Stimulated activated CD8-positive, alpha-beta memory T cell treated with anti-CD3 and anti-CD28 coated beads, Interleukin-4, amount 100 ng/mL, for 1 hour (primary cell): ENCODE measurements at places on chromosomes 7 and 10.

DNA sequence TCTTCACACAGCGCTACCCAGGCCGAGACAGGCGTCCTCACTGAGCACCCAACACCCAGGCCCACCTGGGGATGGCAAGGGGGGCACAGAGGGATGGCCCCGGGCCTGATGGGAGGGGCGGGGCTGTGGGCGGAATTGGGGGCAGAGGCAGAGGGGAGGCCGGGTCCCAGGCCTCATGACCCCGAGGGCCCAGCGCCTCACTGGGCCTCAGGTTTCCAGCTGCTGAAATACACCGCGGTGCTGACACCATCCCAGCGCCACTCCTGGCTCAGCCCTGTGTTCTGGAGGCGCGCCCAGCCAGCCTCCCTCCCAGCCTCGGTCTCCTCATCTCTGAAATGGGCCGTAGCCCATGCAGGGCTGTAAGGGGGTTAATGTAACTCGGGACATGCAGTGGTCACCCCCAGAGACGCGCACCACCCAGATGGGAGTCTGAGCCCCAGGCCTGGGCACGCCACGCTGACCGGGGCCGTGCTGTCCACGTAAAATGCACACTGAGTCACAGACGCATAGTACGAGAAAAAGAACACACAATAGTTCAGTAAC is 82.3 kb downstream of the UNCX start:
- DNase-seq: no peak

GRCh38 chr10:4263601-4263921 is 478.6 kb upstream of the KLF6 start:
- DNase-seq: no peak

- DNase-seq: no peak
These were observed 85.4 kb downstream of the ZNF777 start for GRCh38 chr7:149375234-149376008.

- no peak for DNase-seq
These were observed 991 bp downstream of the ANKRD61 start for GRCh38 chr7:6032167-6032566.

DNA sequence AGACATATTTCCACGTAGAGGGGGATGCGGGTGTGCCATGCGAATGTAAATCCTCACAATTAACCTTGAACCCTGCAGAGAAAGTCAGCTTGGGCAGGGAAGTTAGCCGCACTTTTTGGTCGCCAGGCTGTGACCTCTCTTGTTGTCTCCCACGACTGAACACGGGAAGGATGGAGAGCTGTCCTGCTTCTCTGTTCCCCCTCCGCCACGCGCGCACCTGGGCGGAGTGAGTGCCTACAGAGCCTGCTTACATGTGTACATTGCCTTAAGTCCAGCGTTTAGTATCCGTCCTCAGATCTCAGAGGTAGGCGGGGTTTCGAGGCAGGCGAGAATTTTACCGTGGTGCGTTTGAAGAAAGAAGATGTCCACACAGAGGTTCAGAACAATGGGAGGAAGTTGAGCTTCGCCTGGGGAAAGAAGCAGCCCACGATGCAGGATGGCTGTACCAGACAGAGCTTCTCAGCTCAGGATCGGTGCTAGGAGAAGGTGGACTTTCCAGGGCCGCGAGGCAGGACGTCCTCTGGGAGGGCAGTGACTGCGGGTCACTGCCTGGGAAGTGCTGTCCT is 482 bp upstream of the ERCC6 start:
- no peak for DNase-seq

DNA sequence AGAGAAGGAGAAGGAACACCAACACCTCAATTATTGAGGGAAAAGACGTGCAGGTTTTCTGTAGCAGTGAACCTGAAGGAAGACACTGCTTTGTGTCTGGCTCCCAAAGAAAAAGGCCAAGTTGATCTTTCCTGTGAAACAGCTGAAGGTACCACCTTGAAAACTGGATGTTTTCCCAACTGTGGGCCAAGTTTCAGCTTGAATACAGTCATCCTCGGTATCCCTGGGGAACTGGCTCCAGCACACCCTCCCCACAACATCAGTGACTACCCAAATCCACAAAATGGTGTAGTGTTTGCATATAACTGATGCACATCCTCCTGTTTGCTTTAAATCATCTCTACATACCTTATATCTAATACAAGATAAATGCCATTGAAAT is 297.0 kb upstream of the PITRM1 start:
- no peak for DNase-seq

DNA sequence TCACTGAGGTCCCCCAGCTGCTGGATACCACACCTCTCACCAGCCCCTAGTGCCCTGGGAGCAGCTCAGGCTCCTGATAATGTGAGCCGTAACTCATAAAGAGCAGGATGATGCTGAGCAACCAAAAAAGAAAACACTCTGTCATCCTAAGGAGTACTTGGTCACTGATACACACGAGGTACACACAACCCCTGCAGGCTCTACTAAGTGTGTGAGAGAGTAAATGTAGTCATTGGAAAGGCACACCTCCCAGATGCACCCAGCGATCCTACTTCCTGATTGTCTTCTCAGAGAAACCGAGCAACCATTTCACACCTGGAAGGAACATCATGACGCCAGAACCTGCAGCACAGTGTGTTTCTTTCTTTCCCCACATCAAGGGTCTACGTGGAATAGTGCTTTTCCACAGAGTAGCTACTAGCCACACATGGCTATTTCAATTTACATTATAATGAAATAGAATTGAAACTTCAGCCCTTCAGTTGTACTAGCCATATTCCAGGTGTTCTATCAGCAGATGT is 34.2 kb downstream of the FIGNL1 start:
- DNase-seq: no peak

- DNase-seq: no peak
These were observed 644 bp downstream of the SORBS1 start for GRCh38 chr10:95560278-95561176.

DNA sequence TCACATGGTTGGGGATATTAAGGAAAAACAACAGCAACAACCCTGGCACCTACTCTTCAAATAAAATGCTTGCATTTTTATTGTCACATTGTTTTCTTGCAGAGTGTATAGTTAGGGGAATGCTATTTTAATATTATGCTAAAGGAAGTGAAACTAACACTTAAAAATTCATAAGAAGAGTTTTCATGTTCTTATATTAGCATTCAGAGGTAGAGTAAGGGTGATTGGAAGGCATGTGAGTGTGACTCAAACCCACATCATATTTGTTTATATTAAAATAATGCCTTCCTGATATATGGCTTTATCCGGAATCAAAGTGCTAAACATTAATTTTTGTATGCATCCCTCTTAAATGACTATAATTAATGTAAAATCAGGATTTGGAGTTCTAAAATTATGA is 59.8 kb upstream of the TES start:
- DNase-seq: no peak

DNA sequence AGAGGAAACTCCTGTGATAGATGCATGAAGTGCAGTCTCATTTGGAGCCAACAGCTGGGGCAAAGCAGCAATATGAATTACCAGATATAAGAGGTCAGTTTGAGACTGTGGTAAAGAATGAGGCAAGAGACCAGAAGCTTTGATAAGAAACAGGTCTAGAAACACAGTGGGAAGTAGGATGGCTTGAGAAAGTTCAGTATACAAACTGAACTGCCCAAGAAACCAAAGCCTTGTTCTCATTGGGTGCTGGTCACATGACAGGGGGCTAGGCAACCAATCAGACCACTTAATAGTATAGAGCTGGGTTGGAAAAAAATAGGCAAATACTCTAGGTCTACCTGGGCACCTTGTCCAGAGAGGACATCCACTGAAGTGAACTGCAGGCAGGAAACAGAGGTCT is 46.2 kb upstream of the PLCE1 start:
- no peak for DNase-seq

DNA sequence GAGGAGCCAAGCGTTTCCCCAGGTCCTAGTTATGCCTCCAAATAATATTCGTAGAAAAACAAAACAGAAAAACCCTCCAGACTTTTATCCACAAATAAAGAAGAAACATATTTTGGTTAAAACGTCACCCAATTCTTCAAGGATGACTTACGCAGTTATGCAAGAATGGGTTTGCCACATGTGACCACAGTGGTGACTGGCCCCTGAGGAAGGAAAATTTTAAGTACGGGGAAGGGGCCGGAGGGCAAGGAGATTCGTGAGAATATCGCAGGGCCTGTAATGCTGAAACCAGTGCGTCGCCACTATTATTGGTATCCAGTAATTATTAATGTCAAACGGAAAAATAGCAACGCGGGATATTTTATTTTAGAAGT is 537 bp upstream of the MRPS24 start:
- no peak for DNase-seq

DNA sequence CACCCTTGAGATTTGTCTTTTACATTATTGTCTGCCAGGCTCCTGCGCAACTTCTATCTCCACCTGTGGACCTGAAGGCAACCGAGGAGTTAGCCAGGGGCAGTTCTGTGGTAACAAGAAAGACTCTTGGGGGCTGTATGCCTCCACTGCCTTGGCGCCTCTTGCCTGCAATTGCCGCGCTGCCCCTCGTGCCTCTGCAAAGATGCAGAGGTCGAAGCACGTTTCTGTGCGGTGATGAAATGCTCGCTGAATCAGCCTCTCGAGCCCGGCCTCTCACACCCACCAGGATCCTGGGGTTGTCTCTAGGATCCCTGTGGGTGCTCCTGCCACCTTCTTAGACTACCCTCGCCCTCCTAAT is 486 bp upstream of the LHFPL3 start:
- no peak for DNase-seq

- DNase-seq: no peak
These were observed 81.0 kb upstream of the ITPRID1 start for GRCh38 chr7:31432836-31433340.

DNA sequence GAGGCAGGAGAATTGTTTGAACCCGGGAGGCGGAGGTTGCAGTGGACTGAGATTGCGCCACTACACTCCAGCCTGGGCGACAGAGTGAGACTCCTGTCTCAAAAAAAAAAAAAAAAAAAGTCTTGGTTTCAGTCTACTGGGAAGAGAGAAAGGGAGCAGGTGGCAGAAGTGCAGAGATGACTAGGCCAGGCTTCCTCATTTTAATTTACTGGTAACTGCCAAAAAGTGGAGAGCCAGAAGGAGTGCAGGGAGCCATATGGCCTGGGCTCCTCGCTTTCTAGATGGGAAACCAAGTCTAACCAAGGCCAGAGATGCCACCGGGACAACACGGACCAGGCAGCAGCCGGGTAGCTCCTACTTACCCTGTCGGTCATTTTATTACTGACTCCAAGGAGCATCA is 12.2 kb downstream of the SEPHS1 start:
- DNase-seq: no peak

DNA sequence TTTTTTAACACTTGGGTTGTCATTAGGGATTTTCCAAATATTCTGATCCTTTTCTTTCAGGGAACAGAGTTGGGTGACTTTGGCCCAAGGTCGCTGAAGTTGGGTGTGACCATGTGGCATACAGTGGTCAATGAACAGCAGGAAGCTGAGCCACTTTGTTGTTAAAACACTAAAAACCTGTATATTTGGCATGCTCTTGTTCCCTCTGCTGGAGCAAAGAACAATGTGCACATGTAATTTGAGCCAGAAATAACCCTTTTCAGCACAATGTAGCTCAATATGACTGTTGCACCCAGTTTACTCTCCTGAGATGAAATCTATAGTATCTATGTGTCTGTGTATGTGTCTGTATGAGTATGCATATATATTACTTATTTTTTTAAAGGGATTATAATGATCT is 74.9 kb downstream of the ADCYAP1R1 start:
- no peak for DNase-seq

GRCh38 chr10:19332304-19332703 is 283.7 kb downstream of the MALRD1 start:
- DNase-seq: no peak

DNA sequence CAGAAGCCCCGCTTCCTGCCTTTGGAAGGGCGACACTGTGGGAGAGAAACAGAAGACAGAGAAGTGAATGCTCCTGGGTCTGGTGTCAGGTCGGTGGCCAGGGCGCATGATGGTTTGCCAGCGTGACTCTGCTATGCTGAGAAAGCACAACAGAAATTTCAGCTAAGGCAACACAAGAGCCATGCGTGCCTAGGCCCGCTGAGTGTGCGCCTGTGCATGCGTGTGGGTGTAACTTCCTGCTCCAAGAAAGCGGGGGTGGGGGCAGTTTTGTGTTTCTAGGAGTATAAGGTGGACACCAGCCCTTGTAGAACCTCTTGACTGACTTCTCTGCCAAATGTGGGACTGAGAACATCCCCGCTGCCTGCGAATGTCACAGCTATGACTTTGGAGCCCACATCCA is 6.2 kb downstream of the IGFBP3 start:
- no peak for DNase-seq

- DNase-seq: no peak
These were observed 156.7 kb downstream of the ANLN start for GRCh38 chr7:36546331-36546730.

DNA sequence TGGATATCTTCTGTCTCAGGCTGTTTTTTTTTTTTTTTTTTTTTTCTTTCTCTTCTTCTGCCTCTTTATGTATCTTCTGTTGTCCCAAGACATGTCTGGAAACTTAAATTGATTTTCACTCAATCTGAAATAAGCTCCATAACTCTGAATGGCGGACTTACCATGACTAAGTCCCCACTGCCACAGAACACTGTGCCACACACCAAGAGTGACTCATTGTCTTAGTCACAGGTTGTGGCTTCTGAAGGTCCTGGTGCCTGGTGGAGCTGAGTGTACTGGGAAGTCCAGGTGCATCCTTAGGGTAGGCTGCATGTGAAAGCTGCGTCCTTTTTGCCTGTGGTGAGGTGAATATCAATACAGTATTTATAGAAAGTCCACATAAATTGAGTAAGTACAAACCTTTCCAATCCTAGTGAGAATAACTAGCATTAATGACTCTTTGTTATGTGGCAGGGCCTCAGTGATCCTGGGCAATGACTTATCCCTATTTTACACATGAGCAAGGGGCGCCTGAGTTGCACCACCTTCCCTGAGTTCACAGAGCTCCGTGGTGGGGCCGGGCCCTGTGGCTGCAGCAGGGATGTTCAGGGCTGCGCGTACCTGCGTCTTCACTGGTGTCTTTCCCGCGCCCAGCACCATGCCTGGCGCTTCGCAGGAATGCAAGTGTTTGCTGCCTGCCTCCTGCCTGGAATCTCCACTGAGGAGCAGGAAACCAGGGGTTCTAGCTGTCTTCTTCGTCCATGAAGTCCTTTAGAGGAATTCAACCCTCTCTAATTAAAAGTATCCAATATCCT is 4.3 kb downstream of the PFKP start:
- no peak for DNase-seq

- no peak for DNase-seq
These were observed 312.1 kb upstream of the MEOX2 start for GRCh38 chr7:15998617-15999016.

GRCh38 chr7:30708412-30708811 is 26.2 kb upstream of the CRHR2 start:
- DNase-seq: no peak

DNA sequence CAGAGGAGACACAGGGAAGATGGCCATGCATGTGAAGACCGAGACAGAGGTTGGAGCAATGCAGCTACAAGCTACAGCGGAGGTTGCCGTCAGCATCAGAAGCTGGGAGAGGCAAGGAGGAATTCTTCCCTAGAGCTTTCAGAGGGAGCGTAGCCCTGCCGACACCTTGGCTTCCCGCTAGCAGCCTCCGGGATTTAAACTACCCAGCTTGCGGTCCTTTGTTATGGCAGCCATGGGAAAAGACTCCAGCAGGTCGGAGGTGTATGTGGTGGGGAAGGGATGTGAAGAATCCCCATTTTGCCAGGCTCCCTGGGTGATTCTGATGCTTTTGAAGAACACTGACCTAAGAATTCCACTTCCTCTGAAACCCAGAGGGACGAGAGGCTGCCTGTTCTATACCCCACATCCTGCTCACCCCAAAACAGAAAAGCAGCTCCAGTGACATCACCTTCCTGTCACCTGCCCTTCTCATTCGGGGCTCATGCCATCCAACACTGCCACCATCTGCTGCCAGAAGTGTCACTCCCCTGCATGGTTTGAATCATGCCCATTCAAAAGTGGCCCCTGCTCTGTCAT is 3.3 kb upstream of the SEPHS1 start:
- no peak for DNase-seq
